ENCODE measurements at places on chromosomes 11 and 22.

- DNase-seq: peak; percentile 80
Observed at GRCh38 chr11:36744375-36745168, 146.5 kb upstream of the RAG2 start.

DNA sequence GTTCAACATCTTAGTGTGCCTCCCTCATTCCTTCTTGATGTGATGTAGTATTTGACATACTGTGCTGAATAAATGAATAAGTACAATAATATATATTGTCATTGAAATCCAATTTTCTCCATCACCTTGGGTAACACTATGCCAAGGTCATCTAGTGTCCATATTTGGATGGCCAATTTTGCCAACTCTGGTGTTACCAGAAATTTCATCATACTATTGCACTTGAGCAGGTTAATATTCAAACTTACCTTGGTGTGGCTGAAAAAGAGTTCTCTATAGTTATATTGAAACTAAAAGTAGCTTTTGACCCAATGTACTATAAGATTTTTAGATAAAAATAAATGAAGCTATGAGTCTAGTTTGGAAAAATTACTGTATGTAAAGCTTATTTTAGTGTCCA, 98.2 kb upstream of the SLC6A5 start:
- no peak for DNase-seq

DNA sequence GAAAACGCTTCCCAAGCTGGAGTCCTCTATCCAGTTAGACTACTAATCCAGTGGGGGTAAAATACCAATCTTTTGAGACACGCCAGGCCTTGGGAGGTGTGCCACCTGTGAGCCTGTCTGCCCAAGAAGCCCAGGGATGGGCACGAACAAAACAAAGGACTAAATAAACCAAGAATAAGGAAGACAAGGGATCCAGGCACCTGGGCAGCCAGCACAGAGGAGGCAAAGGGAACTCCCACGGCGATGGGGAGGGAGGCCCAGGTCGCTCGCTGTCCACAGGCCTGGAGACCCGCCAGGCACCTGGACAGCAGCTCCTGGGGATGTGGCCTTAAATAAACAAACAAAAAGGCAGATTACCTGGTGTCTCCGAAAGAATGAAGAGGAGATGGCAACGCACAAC, 31.4 kb downstream of the LRFN4 start:
- no peak for DNase-seq

- no peak for DNase-seq
Observed at GRCh38 chr22:48199667-48200066, 1437.2 kb downstream of the TBC1D22A start.

- no peak for DNase-seq
Observed at GRCh38 chr22:30284172-30284571, 5.1 kb downstream of the CASTOR1 start.

- no peak for DNase-seq
Observed at GRCh38 chr11:110075105-110075846, 17.9 kb upstream of the ZC3H12C start.

DNA sequence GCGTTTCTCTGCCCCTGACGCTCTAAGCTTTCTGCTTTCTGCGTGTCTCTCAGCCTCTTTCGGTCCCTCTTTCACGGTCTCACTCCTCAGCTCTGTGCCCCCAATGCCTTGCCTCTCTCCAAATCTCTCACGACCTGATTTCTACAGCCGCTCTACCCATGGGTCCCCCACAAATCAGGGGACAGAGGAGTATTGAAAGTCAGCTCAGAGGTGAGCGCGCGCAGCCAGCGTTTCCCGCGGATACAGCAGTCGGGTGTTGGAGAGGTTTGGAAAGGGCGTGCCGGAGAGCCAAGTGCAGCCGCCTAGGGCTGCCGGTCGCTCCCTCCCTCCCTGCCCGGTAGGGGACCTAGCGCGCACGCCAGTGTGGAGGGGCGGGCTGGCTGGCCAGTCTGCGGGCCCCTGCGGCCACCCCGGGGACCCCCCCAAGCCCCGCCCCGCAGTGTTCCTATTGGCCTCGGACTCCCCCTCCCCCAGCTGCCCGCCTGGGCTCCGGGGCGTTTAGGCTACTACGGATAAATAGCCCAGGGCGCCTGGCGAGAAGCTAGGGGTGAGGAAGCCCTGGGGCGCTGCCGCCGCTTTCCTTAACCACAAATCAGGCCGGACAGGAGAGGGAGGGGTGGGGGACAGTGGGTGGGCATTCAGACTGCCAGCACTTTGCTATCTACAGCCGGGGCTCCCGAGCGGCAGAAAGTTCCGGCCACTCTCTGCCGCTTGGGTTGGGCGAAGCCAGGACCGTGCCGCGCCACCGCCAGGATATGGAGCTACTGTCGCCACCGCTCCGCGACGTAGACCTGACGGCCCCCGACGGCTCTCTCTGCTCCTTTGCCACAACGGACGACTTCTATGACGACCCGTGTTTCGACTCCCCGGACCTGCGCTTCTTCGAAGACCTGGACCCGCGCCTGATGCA, at the start of gene MYOD1:
Gene MYOD1 (plus strand): TSS at position 544 of the 910 bp plus-strand sequence. CDS start 212 bp downstream, at position 756.
- DNase-seq: peak; percentile 34

DNA sequence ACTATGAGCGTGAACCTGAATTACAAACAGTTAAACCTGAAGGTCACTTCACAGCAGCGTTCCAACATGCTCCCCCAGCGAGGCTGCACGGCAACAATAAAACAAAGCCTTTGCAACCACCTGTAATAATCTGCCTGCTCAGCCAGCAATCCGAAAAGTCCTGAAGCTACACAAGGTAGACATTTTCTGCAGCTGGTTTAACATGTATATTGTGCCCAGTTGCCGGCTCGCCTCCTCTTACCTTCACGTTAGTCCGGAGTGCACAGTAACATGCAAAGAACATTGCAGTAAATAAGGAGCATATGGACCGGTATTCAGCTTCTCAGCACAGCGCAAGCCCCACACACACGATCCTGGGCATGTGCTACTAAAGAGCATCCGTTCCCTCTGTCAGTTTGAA, 704.3 kb downstream of the DLG2 start:
- DNase-seq: no peak

DNA sequence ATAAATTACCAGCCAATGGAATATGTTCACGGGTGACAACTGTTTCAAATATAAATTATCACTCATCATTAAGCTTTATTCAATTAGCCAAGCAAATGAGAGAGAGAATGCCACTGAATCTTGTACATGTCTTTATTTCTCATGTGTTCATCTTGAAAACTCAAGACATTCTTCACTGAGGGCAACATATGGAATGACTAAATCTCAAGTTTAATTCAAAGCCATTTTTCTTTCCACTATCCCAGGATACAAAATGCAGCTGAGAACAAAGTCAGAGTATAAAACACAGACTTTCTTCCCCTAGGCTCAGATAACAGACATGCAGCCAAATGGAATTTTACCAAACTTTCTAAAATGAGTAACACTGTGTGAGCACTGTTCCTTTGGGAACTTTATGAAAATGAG, 12.1 kb upstream of the BBOX1 start:
- no peak for DNase-seq

DNA sequence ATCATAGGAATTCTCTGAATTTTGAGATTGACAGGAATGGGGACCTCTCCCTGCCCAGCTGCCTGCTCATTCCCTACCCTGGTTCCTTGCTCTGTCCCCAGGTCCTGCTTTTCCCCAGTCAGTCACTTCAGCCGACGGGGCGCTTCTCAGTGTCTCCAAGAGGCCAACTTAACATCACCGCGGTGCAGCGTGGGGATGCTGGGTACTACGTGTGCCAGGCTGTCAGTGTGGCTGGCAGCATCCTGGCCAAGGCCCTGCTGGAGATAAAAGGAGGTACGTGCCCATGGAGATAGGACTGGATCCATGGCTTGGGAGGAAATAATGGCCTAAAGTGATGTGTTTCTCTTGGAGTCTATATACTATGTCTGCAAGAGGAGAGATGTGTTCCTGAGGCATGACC, 7.0 kb downstream of the ROBO3 start:
- DNase-seq: no peak

DNA sequence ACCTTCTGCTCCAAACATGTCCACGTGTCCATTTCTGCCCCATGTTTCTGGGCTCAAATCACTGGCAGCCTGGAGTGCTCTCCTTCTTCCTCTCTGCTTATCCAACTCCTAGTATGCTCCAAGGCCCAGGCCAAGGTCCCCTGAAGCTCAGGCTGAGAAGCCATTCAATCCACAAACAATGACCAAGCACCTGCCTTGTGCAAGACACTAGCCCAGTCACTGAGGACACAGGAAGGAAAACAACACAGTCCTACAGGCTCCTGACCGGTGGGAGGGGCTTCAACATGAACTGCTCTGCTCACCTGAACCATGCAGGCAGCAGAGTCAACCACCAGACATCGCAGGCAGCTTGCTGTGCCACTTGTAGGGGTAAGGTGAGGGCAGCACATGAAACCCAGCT, 93.6 kb downstream of the RPL27A start:
- no peak for DNase-seq

- no peak for DNase-seq
Observed at GRCh38 chr11:124918950-124919349, at the start of gene HEPN1. Gene HEPN1, plus strand, starts transcription at chr11:124919250.

DNA sequence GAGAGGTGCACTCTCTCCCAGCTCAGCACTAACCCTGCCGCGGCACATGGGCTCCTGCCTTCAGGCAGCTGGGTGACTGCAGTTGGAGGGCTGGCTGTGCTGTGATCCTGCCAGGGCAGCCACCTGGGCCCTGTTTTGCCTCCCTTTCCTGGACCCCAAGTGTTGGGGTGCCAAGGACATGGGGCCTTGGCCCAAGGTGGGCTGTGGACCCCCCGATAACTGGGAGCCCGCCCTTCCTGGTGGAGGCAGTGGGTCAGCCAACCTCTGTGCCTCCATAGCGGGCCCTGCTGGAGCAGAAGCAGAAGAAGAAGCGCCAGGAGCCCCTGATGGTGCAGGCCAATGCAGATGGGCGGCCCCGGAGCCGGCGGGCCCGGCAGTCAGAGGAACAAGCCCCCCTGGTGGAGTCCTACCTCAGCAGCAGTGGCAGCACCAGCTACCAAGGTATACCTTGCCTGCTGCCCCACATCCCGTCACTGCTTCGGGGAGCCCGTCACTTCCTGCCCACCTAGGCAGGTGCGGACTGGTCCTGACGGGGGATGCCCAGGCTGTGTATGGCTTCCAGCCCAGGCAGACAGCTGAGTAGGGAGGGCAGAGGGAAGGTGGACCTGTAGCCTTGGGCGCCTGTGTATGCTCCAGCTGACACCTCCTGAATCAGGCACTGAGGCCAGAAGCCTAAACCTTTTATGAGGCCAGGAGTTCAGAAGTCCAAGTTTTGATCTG, 8.9 kb downstream of the TUB start:
- no peak for DNase-seq

GRCh38 chr11:47216121-47216798, 1.5 kb downstream of the DDB2 start:
- no peak for DNase-seq

GRCh38 chr11:11836676-11837231, 5.0 kb upstream of the USP47 start:
- no peak for DNase-seq

GRCh38 chr11:7572001-7572712, 58.4 kb downstream of the PPFIBP2 start:
- no peak for DNase-seq

GRCh38 chr22:23580576-23581259, 628 bp upstream of the IGLL1 start:
- DNase-seq: no peak

GRCh38 chr11:116185551-116185950, 587.2 kb downstream of the BUD13 start:
- DNase-seq: no peak

- no peak for DNase-seq
Observed at GRCh38 chr11:17473071-17473744, 3.4 kb downstream of the ABCC8 start.

GRCh38 chr11:67495234-67496005, 9.7 kb downstream of the PITPNM1 start:
- no peak for DNase-seq

DNA sequence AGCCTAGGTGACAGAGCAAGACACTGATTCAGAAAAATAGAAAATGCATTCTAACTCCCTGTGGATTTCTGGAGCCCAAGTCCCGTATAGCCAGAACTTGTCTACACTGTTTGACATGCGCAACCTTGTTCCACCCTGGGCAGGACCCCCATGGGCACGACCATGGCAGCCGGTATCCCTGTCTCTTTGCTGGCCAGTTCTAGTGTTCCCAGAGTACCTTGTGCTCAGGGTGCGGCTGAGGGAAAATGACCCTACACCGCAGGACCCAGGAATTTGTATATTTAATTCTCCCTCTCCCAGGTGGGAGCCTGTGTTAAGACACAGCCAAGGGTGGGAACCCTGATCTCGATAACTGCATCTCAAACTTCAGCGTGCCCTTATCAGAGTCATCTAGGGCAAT, 36.7 kb upstream of the RIC3 start:
- DNase-seq: peak; percentile 9

DNA sequence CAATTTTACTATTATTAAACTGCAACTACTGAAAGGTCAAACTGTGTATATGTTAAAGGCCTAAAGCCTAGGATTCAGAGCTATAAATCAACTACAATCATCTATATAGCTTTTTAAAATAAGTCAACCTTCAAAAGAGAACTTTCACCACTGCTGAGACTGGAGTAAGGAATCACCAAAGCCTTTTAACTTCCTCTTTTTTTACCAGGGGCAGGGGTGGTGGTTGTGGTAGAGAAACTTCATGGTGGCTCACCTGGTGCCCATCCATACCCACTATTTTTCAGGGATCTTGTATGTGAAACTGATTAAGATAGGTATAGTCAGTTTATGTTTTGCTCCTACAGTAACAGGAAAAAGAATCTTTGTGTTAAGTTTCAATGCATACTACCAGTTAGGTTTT, 31.5 kb downstream of the TSG101 start:
- no peak for DNase-seq

GRCh38 chr11:58900479-58901420, 38.5 kb upstream of the GLYATL1 start:
- DNase-seq: peak; percentile 63

GRCh38 chr22:29512031-29512430, 32.0 kb downstream of the NEFH start:
- no peak for DNase-seq

DNA sequence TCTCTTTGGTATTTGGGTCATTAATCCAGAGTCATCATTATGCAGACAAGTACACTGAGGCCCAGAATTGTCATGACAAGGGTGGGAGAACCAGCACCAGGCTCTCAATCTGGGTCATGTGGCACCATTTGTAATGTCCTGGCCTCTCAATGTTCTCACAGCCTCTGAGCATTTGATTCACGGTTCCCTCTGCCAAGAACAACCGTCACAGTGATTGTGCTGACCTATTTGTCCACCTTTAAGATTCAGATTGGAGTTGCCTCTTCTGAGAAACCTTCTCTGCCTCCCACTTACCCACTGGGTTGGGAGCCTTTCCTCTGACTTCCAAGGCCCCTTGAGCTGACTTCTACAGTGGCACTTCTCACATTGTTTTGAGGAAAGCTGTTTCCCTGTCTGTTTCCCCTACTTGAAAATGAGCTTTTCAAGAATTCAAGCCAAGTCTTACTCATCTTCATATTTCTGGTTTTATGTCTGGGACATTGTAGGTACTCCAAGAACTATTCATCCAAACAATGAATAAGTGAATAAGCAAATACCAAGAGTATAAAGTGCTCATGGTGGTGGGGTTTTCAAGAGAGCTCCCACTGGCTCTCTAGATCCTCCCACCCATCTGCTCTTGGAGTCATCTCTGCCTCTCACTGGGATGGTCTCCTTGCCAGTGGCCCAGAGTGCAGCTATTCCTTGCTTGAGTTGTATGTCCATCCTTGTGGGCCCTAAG, 126.4 kb upstream of the E2F8 start:
- no peak for DNase-seq

- DNase-seq: no peak
Observed at GRCh38 chr11:117528097-117528721, 200.6 kb downstream of the CEP164 start.

GRCh38 chr11:63635762-63636465, 21.7 kb upstream of the PLAAT3 start:
- DNase-seq: no peak

- DNase-seq: no peak
Observed at GRCh38 chr11:103436131-103436770, 327.0 kb downstream of the DYNC2H1 start.

- no peak for DNase-seq
Observed at GRCh38 chr22:24142241-24142640, 39.0 kb upstream of the SUSD2 start.
